Karpas-422 (cell line): ENCODE measurements at places on chromosomes 5 and 9.

DNA sequence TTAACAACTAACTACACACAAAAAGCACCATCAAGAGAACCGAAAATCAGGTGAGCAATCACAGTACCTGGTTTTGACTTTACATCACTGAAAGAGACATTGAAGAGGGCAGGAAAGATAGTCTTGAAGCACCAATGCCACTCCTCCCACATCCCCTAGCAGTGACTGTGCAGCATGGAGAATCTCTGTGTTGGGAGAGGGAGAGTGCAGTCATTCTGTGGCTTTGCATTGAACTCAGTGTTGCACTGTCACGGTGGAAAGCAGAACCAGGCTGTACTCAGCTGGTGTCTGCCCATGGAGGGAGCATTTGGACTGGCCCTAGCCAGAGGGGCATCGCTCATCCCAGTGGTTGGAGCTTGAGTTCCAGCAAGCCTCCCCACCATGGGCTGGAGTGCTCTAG, 40.4 kb downstream of the C5 start:
- no peak for DNase-seq

DNA sequence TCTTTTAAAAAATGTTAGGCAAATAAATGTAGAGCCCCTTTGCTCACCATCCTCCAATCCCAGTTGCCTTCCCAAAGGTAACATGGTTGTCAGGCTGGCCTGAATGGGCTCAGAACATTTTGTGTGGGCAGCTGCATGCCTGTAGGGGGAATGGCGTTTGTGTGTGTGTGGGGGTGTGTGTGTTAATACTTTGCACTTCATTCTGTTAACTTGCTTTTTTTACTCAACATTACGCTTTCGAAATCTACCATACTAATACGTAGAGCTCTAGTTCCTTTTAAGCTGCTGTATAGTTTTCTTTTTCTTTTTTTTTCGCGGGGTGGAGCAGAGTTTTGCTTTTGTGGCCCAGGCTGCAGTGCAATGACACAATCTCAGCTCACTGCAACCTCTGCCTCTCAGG, 14.0 kb downstream of the MYOZ3 start:
- no peak for DNase-seq

DNA sequence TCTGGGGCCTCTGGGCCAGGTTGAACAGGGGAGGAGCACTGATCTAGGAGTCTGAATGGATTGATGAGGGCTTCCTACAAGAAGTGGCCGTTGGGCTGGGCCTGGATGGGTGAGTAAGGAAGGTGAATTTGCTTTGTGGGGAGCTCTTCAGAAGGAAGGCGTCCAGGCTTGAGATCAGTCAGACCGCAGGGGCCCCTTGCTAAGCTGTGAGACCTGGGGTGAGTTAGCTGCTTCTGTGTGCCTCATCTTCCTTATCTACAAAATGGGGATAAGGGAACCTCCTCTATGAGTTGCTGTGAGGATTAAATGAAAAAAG, 1.1 kb upstream of the SYNPO start:
- DNase-seq, result no peak

DNA sequence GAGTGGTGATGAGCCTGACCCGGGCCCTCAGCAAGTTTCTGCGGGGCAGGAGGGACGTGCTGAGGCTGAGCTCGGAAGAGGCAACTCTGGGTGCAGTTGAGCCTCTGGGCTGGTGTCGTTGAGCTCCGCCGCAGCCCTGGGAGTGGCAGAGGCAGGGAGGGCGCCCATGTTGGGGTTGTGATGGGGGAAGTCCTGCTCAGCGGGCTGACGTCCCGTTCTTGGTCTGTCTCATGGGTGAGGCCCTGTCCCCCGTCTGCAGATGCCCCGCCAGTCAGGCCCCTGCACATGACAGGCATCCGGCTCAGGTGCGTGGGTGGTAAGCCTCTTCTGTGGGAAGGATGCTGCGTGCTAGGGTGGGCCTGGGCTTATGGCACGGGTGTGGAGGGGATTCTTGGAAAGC, 64.3 kb downstream of the RXRA start:
- no peak for DNase-seq

GRCh38 chr9:136840140-136840876, 2.0 kb upstream of the AJM1 start:
- no peak for DNase-seq

GRCh38 chr5:33937017-33937706, 976 bp downstream of the RXFP3 start:
- DNase-seq, result no peak

GRCh38 chr5:161372682-161373344, 173.7 kb downstream of the GABRB2 start:
- no peak for DNase-seq

DNA sequence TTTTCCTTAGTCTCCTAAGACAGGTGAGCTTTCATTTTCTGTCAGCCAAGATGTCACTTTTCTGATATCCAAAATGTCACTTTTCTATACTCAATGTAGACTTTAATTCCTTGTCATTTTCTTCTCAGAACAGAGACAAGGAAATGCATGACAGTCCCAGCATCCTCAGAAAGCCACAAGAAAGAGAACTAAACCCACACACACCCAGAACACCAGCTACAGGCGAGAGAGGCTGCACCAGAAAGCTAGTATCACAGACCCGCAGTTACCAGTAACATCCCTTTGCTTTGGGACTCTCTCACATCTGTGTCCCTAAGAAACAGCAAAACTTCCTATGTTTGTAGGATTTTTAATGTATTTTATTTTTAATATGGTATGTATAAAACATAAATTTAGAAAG, 17.1 kb downstream of the TRMO start:
- DNase-seq, result no peak
